ENCODE measurements at places on chromosomes 4 and X.

DNA sequence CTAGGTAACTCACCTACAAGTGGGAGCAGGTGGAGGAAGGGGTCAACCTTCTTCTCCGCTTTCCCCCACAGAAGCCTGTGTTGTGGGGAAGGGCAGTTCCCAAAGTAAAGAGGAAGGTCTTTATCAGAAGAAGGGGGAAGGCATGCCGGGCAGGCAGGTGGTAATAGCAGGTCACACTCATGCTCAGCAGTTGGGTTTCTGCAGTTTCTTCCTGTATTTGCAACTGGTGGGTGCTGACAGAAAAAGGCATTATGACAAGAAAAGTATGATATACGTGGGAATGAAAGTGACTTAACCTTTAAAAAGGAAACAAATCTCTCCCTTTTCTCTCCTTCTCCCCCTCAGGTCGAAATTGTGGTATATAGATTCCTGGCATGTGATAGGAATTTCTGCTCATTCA is 3.7 kb downstream of the MTMR1 start:
- DNase-seq = no peak

DNA sequence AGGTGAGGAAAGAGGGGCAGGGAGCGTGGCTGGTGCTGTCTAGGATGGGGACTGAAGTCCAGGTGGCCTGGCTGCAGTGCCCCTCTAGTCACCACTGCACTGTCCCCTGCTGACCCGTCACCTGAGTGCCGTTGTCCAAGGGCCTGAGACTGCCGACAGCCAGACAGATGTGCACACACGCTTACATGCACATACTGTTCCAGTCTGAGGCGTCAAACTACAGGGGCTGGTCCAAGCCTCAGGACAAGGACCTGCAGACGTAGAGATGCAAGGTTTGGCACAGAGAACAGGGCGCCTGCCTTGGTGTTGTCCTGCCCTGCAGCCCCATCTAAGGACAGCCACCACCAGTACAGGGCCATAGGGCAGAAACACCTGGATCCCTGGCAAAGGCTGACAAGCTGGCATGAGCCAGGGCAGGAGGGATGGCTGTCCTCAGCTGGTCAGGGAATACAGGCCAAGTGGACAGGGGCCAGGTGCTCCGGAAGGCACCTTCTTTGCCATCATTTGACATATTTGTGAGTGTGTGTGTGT is 1.7 kb downstream of the SLC2A9 start:
- DNase-seq = no peak

- DNase-seq = no peak
Measured at GRCh38 chrX:132171478-132171877, 43.7 kb upstream of the FRMD7 start.

GRCh38 chr4:175947117-175947722 is 118.4 kb upstream of the WDR17 start:
- DNase-seq = no peak

DNA sequence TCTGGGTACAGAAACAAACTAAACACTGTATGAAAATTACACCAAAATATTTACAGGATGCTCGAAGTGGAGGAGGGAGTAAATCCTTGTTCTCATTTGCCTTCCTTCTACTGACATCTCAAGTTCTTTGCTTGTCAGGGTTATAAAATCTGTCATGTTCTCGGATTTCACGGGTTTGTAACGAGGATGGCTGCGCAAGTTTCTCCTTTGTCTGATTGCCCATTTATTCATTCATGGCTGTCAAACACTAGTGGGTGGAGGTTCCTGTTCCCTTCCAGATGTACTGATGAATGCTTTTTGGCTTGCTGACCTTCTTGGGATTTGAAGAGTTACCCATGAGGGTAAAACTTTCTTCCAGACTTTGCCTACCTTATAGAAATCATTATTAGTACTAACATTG is 206.9 kb downstream of the SPCS3 start:
- DNase-seq = no peak

Measured in activated CD8-positive, alpha-beta memory T cell treated with anti-CD3 and anti-CD28 coated beads, Interleukin-2, amount 50 U/mL, for 4 hours (primary cell).